ENCODE measurements at places on chromosomes 4 and X.

- no peak for DNase-seq
Measured at GRCh38 chr4:122379239-122379638, 428 bp downstream of the ADAD1 start.

DNA sequence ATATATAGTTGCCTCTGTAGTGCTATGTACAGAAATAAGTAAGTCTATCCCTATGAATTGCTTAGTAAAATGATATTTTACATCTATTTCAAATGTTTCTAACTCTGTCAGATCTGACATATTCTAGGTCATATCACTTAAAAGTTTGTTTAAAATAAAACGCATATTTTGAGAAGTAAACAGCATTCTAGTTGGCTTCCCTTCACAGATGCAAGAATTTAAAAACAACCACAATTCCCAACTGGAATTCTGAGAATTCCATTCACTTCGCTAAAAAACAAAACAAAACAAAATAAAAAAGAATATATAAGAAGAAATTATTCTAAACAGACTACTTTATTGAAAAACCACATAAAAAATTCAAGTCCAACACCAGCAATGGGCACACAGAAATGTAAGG lies 126.0 kb downstream of the PPP3CA start:
- DNase-seq = no peak

GRCh38 chr4:41318839-41319530 lies 62.3 kb downstream of the UCHL1 start:
- DNase-seq = no peak

- no peak for DNase-seq
Measured at GRCh38 chr4:577499-578450, 1.7 kb upstream of the TMEM271 start.

DNA sequence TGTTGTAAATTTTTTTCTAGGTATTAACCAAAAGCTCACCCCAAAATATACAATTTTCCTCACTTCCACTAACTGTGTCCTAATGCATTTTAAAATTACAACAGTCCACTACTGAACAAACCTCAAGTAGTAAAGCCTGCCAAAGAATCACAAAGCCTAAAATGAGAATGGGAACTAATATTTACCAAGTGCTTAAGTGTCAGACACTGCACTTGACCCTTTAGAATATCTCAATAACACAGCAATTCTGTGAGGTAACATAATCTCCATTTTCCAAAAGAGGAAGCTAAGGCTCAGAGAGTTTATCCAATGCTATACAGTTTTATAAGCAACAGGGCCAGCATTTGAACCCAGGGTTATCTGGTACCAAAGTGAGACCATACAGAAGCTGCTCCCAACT lies 4.9 kb downstream of the SLC9A7 start:
- DNase-seq = no peak

DNA sequence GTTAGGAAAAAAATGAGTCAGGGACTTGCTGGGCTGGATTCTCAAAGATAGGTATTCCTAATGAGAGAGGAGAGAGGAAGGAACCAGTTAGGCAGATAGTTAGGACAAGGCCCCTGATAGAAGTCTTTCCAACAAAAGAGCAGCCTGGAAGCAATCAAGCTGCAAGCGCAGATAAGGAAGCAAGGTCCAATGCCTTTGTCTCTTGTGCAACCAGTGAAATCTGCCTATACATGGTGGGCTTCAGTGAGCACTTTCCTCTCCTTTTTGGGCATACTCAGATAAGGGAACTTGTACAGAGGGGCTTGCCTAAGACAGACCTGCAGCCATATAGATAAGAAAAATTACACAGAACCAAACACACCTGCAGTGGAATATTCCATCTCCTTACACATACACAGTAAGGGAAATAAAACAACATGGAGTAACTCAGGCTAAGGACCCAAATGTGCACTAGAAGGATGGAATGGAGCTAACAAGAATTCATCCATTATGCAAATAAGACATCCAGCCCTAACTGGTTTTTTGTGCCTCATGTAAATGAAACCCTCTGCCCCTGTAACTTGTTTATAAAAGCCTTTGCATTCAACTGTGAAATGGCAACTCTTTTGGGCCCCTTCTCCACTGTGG lies 68.8 kb downstream of the PCDH18 start:
- no peak for DNase-seq

Data from activated naive CD4-positive, alpha-beta T cell treated with anti-CD3 and anti-CD28 coated beads, Interleukin-2, amount 50 U/mL, for 16 hours (primary cell).